ENCODE measurements at places on chromosomes 1 and 21.

GRCh38 chr1:242523719-242524570 is 552 bp downstream of the PLD5 start:
- no peak for DNase-seq

GRCh38 chr1:65050735-65051134 is 84.4 kb upstream of the JAK1 start:
- no peak for DNase-seq

DNA sequence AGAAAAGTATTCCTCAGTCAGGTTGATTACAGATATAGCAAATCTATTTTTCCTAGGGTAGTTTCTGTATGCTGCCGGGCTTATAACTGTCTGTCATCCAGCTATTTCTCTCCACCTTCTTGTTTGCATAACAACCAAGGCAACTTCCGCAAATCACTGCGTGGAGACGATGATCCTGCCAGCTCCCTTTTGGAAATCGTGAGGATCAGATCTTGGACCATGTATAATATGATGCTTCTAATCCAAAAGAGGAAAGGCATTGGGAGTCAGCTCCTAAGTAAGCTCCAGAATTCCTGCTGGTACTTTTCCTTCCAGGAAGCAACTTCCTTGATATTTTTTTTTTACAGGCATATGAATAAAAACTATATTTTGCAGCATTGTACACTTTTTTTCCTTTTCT is 445 bp upstream of the RGS4 start:
- DNase-seq: no peak

- no peak for DNase-seq
These were observed 1.9 kb downstream of the LY9 start for GRCh38 chr1:160797861-160798273.

DNA sequence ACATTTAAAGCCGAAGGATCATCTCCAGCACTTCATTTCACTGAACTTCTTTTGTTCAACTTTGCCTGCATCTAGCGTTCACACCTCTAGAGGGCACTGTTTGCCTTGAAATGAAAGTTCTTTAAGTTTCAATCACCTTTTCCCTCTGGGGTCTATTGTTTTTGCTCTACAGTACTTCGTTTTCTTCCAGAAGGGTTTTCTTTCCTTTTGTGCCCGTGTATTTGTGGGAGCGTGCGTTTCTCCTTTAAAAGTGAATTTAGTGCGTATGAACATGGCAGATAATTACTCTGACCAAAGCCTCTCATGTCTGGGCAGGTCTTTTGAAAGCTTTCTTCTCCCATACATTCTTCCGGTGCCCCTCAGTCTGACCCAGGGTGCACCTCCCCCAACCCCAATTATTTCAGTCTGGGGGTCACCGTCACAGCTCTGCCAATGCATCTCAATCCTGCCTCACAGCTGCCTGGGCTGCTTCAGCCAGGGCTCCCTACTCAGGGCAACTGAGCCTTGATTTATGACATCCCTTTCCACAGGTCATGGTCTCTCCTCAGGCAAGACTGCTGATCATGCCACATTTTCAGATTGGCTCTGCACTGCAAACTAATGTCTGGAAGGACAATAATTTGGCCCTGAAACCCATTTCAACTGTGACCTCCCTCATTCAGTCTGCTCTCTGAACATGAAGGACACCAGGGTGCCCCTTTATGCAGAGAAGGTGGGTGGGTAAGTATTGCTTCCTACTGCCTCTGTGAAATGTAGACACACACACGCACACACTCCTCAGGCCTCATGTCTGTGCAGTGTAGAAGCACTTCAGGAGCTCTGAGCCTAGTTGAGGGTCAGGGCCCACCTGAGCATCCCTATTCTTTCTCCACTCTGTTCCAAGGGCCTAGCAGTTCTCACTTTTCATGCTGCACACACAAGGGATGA is 88.6 kb downstream of the NUF2 start:
- DNase-seq: no peak

DNA sequence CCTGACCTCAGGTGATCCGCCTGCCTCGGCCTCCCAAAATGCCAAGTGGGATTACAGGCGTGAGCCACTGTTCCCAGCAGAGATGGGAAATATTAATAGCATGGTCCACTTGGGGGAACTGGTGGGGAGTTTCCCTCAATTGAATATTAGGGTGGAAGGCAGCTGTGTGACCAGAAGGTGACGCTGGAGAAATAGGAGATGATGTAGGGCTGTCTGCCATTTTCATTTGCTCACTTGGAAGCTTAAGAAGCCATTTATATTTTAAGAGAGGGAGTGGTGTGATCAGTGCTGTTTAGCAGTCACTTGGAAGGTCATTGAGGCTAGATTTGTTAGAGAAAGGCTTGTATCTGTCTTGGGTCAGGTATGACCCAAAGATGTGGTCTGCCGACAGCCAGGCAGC is 19.9 kb downstream of the KDM4A start:
- no peak for DNase-seq

DNA sequence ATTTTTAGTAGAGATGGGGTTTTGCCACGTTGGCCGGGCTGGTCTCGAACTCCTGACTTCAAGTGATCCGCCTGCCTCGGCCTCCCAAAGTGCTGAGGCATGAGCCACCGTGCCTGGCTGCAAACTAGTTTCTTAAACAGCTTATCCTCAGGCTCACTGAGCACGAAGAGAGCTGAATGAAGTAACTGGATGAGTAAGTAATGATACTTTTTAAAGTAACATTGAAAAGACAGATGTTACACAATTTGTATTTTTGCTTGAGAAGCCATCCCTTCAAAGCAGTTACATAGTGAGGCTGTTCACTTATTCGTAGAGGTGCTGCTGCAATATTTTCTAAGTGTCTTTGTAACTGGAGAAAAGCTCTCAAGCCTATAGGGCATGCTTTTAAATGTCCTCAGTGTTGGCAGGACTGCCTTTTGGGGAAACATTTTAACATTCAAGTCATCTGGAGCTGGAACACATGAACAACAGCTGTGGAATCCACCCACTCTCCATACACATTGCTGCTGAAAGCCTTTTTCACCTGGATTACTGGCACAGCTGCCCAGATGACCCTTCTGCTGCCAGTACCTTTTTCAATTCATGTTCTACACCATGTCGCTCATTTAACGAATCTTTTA is 2.7 kb upstream of the YBX1 start:
- DNase-seq: no peak

DNA sequence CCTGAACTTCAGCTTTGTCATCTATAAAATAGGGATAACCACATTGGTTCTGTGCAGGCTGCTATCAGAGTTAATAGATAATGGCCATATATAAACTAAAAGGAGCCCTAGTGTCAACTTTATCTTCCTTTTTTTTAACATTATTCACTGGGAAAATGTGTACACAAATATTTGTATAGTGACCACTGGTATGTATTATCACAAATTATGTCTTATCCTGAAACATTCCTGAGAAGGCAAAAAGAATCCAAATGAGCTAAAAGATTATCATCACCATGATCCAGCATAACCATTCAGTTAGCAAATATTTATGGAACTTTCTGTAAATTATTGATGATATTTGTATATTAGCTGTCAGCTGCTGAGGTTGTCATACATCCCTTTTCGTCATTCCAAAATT is 16.6 kb downstream of the ANGPTL3 start:
- no peak for DNase-seq

- DNase-seq: no peak
These were observed 10.5 kb downstream of the RO60 start for GRCh38 chr1:193069748-193070385.

DNA sequence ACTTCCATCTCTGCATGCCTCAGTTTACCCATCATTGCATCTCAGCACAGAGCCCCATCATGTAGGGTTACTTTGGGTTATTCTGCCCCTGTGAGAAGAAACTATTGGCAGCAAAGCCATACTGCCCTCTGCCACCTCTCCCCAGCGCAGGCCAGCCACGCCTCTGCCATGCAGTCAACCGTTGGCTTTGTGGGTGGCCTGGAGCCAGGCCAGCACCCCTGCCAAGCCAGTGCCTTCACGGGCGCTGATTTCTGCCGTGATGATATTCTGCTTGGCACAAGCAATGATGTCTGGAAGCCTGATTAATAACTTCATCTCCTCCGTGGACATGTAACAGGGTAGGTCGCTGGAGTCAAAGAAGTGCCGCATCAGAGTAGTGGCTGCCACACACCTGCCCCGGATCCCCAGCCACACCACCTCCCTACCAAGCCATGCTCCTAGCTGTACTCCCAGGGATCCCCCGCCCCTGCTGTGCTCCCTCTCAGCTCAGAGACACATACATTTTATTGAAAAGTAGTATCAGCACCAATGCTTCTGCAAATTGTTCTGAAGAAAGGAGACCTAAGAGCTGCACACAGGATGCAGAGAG is 15.0 kb upstream of the CEP85 start:
- DNase-seq: no peak

DNA sequence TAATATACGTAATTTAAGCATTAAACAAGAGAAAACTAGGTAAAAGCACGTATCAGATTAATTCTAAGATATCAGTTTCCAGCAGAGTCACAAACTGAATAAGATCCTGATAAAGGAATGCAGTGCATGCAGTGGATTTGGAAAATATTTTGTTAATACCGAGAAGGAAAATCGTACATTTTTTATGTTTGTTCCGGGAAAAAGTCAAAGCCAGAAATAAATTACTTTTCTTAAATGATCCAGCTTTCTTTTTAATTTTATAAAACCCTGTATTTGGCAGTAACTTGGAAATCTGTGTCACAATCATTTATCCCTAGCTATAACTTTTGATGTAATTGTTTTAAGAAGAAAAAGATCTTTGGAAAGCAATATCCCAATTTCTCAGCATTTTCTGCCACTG is 955 bp downstream of the PALMD start:
- DNase-seq: no peak

GRCh38 chr1:101238681-101239094 is 1.9 kb downstream of the S1PR1 start:
- no peak for DNase-seq

DNA sequence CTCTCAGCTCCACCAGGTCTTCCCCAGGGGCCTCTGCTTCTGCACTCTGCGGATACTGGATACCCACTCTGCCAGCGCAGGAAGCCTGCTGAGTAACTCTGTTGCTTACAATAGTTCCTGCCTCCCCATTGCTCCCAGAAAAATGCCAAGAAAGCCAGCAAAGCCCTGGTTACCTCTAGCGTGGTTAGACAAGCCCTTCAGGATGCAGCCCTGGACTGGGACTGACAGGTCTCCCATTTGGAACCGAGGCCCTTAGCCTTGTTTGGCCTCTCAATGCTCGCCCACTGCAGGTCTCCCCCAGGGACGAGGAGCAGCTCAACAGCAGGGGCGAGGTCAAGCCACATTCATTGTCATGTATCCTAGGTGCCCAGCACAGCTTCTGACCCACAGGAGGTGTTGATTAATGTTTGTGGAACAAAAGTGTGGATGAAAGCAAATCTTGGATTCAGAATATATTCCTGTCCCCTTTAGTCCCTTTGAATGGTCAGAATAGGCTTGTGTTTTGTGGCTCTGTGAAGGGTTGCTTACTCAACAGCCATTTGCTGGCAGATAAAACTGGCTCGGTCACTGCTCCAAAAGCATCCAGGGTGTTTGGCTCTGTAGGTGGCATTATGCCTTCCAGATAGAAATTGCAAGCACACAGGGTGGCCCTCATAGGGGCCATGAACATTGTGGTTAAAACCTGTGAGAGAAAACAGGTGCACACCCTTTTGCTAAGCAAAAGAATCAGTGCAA is 58.9 kb downstream of the C1orf198 start:
- DNase-seq: no peak

DNA sequence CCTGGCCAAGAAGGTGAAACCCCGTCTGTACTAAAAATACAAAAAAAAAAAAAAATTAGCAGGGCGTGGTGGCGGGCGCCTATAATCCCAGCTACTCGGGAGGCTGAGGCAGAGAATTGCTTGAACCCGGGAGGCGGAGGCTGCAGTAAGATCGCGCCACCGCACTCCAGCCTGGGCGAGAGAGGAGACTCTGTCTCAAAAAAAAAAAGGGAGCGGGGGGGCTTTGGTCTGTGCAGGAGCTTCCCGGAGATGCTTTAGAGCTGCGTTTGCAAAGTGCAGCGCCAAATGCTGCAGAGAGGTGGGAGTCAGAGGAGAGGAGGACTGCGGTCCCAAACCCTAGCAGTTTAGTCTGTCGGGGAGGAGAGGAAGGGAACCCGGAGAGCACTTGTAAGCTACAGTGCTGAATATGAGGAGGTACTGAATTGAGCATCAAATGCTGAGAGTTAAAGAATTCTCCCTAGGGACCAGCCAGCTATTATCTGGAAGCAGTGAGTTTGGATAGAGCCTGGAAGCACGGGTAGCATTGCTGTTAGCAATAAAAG is 569 bp downstream of the FALEC start:
- DNase-seq: no peak

GRCh38 chr21:34836103-34836932 is 167.5 kb downstream of the CLIC6 start:
- no peak for DNase-seq

DNA sequence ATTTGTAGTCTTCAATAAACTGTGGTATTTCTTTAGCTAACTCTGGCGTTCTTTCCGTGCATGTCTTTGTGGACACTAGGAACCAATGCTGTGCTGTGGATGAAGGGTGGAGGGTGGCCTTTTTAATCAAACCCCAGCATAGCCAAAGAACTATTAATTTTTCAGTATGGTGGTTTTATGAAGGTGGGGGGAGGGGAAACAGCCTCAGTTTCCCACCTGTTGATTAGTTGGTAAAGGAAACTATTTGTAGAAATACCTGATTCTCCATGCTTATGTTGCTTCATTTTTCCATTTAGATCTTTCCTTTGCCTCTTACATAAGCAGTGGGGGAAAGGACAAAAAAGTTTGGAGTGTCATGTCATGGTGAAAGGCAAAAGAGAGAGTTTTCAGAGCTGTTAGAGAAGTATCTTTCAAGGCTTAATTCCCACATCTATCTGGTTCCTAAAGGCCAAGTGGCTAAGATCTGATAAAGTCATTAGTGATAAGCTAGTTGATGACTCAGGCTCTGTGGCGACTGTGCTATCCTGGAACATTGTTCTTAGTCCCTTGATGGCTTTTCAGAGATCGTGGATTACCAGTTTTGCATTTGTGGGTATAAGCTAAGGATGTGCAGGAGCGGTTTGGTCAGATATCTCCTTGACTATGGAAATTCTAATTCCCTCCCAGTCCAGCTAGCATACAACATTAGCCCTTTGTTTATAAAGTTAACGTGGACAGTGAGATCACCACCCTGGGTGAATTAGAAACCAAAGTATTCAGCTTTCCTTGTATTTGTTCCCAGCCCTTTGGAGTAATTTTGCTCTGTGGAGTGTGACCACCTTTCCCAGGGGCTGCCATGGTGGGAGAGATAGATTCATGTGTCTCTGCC is 8.7 kb upstream of the HAX1 start:
- no peak for DNase-seq

DNA sequence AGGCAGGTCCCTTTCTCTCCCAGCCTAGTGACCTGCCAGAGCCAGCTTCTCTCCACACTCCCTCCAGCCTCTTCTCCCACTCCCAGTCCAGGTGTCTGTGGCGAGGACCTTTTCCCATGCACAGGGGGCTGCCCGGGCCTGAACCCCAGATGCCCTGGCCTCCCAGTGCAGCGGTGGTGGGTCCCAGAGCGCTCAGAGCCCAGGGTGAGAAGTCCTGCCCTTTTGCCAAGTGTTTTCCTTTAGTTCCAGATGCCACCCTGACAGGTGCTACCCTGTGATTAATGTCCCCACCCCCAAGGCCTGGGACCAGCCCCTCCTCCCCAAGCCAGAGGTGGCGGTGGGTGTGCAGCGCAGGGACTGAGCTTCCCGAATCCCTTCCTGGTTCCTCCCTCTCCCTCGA is 90.4 kb downstream of the PAX7 start:
- DNase-seq: no peak

GRCh38 chr1:69511426-69512192 is 56.1 kb upstream of the LRRC7 start:
- no peak for DNase-seq

Data from GM12891 (cell line).